Lung (tissue), 17 donors: ENCODE measurements at places on chromosomes 1 and 21. TPM values are rescaled to one million over a fixed set of nuclear protein-coding genes. Genes with fewer than 3 reads are reported as not detected.

The TAS1R1 gene
- total RNA-seq = 0.21 TPM

The FCAMR gene
- not detected for total RNA-seq

The KCNK1 gene
- 12.1 TPM for total RNA-seq

The CD52 gene
- 238 TPM for total RNA-seq

The HSD3B2 gene
- total RNA-seq = 1.6 TPM

The LCE1C gene
- total RNA-seq = not detected

GRCh38 chr1:162397943-162398560 lies 13.9 kb downstream of the SH2D1B start:
- no peak for DNase-seq

- no peak for DNase-seq
Observed at GRCh38 chr1:226479474-226479873, 69.1 kb upstream of the STUM start.

- no peak for DNase-seq
Observed at GRCh38 chr1:10642403-10643080, 153.9 kb downstream of the CASZ1 start.

DNA sequence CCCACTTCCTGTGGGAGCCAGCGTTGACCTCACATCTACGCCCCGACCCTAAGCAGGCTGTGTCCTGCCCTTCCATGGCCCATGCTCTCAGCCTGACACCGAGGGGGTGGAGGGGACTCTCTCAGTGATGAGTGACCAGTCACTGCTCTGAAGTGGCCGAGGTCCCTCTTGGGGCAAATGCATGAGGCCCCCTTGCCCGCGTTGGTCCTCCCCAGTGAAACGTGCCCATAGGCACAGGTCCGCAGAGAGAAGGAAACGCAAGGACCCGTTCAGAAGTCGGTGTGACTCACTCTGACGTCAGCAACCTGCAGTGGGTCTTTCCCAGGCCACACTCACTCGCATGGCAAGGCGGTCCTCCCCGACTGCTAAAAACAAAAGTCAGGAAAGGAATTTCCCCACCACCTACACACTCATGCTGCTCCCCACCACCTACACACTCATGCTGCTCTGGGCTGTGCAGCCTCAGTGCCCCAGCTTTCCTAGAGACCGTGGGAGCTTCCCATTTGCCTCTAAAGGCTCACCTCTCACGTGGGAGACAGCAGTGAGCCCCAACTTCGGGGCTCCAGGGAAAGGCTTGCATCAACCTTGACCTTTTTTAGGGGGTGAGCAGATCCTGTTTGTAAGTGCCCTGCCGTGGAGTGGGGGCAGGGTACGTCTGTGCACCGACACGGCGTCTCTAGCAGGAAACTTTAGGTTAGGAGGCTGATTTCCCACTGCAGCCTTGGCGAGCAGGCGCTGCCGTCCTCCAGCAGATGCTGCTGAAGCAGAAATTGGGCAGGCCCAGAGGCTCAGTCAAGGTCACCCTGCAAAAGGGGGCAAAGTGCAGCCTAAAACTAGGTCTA lies 11.4 kb downstream of the UBASH3A start:
- DNase-seq = no peak

DNA sequence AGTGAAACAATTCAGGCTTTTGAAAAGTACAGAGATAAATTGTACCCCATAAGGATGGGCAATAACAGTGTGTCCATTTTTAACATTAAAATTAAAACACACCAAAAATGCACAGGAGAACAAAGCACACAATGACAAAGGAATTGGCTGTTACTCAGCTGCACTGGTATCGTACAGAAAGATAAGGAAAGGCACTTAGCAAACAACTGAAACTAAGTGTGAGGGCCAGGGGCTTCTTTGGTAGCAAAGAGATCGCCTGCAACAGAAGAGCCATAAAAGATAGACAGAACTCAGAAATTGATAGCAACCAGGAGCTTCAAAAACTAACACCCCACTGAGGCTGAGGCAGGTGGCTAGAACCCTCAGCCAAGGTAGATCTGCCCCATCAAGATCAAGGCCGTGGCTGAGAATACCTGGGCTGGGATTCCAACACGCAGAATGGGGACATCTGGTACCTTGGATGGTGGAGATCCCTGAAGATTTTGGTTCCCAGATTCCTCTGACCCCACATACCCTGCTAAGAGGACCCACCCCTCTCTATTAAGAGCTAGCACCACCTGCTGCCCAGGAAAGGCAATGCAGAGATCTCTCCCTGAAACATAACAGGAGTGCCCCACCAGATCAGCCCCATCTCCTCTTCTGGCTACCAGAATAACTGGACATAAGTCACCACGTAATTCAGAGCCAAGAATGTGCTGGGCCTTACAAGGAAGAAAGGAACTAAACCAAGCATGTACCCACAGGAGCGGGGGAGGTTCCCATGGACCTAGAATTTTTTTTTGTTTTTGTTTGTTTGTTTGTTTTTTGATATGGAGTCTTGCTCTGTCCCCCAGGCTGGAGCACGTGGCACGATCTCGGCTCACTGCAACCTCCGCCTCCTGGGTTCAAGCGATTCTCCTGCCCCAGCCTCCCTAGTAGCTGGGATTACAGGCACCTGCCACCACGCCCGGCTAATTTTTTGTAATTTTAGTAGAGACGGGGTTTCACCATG lies 16.2 kb downstream of the PLEKHO1 start:
- DNase-seq = peak; percentile 64

DNA sequence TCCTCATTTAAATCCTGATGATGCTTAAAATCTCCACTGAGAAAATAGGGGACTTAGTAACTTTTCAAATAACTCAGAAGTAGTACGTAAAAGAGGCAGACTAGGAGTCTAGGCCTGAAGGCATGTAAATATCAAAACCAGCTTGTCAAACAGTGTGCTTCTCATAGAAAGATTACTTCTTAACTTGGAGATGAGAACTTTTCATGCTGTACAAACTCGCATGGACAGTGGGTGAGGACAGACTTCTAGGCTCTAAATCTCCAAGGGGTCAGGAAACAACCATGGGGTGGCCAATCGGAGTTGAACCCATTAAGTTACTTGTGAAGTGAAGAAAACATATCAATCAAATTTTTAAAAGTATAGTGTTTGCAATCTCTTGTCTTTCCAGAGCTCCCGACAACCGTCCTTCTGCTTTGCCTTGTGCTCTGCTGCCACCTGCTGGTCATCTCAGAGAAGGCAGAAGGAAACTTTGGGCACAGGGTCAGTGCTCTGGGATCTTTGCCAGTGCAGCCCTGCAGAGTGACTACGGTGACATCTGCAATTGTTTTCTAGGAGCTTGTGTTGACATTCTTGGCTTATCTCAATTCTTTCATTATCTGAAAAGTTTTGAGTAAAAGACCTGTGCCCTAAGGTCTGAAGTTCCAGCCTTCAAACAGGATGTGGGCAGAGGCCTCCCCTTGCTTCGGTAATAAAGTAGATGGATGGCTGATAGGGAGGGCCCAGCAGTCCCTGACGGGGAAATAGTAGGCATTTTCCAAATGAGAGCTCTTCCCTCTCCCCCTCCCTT lies 105.1 kb upstream of the PDE4B start:
- peak; percentile 88 for DNase-seq

GRCh38 chr1:32718036-32718435 lies 15.5 kb upstream of the SYNC start:
- DNase-seq = no peak

- peak; percentile 52 for DNase-seq
Observed at GRCh38 chr1:162391790-162392563, 10.4 kb downstream of the C1orf226 start.

DNA sequence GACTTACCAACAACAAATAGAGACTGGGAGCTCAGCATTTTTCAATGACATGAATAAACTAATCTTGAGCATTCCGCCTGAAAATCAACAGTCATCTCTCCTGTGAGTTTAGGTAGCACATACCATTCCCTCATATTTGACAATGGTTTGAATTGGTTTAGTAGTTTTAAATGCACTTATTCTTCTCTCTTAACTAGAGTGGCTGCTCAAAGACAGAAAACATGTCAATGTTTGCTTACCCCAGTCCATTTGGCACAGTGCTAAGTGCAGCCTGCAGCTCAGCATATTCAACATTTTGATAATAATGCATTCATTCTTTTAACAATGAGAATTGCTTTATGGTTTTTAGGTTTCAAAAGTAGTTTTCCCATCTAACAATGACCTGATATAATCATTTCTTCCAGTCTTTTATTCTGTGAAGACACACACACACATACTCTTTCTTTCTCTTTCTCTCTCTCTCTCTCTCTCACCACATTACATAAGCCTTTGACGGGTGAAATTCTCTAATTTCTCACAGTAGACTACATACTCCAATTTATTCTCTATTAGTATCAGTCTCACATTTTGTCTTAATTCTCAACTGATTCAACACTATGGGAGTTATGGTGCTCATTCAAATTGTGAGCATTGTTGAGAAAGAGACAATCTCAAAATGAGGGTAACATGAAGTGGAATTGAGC lies 432.3 kb downstream of the LRRIQ3 start:
- peak; percentile 37 for DNase-seq

DNA sequence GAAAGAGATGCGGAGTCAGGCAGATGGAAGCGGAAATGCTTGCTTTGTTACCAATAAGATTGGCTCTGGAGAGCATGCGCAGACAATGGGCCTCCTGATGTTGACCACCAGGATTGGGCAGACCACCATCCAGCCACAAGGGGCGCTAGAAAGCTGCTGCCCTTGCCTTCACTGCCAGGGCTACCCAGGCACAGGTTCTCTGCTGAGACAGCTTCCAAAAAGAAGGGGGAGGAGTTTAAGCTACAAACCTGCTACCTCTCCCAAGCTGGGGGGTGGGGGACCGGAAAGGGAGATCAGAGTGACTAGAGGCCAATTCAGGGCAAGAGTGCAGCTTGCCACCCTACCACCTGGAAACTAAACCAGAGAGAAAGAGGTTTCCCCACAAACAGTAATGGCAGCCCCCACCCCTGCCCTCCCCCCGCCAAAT lies 369.7 kb downstream of the RRAGC start:
- peak; percentile 19 for DNase-seq
